ENCODE measurements at places on chromosomes 4 and X. TPM values are rescaled to one million over a fixed set of nuclear protein-coding genes. Genes with fewer than 3 reads are reported as not detected.

DNA sequence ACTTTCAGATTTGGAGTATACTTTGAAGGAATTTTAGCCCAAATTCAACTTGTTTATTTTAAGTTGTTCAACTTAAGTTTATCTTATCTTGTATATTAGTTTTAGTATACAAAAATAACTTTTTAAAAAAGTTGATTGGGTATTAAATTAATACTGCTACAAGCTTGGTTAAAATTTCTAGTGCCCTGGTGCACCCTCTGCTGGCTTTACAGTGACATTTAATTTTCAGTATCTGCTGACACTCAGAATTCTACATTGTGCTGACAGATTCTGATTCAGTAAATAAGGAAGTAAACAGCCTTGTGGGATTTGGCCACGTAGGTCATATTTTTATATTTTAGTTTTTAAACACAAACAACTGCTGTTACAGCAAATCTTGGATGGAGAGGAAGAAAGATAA is 2.9 kb downstream of the EDA start:
- DNase-seq = peak; percentile 23

- DNase-seq = no peak
Measured at GRCh38 chr4:32855622-32856021, 2135.5 kb downstream of the PCDH7 start.

GRCh38 chr4:19156786-19157185 is 1094.9 kb upstream of the SLIT2 start:
- DNase-seq = no peak

Gene GAGE12H
- not detected for total RNA-seq

- DNase-seq = no peak
Measured at GRCh38 chr4:7192252-7193029, at the start of gene SORCS2. SORCS2 (plus strand) TSS chr4:7192538.

DNA sequence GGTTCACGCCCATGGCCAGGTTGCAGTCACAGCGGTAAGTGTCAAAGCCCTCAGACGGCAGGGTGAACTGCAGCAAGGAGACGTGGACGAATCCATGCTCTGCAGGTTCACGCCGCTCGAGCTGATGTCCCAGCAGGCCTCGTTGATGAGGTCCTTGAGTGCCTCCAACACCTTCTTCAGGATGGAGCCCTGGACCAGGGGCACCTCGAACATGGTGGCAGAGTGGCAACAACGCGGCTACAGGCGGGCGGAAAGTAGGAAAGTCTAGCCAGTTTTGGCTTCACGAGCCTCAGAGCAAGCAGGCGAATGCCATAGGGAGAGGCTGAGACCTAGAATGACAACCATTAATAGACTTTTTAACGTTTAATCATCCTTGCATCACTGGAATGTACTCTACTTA is 485.9 kb downstream of the ZNF674 start:
- DNase-seq = no peak

- no peak for DNase-seq
Measured at GRCh38 chrX:66035667-66036066, 4.2 kb downstream of the VSIG4 start.

Gene GPRASP2
- 13.2 TPM for total RNA-seq

Gene AFF2
- 0.35 TPM for total RNA-seq

Gene RIPPLY1
- total RNA-seq = not detected

Gene HS3ST1
- total RNA-seq = 16.9 TPM

DNA sequence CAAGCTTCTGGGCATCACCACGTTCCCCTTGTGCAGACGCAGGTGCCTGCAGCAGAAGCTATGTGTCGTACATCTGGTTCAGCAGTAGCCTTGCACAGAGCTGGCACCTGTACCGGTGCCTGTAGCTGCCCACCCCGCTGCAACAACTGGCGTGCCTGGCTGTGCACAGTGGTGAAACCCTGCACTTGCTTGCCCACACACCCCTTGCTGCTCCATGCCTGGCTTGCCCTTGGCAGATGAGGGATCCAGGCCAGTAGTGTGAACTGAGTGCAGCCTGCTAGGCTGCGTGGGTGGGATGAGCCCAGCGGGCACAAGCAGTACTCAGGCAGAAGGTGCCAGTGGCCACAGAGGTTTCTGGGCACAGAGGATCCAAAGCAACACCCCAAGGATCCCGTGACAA is 528.4 kb downstream of the PPARGC1A start:
- DNase-seq = no peak

DNA sequence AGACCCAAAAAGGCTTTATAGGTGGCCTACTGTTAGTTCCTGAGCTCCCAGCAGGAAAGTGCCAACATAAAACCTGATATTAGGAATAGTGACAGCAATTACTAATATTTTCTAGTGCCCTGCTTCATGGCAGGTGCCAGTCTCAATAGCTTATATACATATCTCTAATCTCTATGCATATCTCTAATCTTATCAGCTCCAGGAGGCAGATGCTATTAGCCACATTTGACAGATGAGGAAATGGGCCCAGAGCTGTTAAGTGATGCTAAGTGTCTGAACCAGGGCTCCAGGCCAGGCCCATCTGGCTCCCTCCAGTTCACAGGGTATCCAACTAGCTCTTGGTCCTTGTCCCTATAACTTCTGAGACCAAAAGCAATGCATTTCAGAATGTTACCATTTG is 142.5 kb downstream of the CHIC2 start:
- no peak for DNase-seq

All from renal cortical epithelial cell (primary cell).